ENCODE measurements at places on chromosomes 11 and 22.
A peak's percentile ranks its signal among the peaks of the same experiment; 100 is the strongest.

DNA sequence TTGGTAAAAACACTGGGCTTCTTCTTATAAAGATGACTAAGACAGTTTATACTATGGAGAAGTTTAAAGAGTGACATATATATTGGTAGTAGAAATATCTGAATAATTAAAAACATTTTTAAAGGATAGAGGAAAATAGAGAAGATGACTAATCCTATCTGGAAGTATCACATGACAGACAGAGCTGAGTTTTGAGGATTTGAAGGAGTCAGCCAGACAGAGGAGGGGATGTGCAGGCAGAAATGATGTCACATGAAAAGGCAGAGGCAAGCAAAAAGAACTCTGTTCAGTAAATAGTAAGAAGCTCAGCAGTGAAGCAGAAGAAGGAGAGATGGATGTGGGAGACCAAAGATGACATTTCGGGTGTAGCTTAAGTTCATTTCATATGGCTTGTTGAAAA lies 1.6 kb downstream of the OR10A2 start:
- DNase-seq, result no peak

DNA sequence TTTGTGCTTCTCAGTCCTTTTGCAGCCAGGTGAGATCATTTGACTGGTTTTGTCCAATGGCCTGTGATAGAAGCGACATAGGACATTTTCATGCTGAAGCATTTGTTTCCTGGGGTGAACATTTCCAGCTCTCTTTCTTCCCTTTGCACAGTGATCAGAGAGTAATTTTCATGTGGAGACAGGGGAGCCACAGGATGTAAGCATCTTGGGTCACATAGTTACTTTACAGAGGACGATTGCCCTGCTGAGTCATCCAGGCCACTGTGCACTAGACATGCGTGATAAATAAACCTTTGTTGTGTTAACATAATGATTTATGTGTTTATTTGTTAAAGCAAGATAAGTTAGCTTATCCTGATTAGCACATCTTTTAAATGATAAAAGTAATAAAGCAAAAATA lies 263.5 kb upstream of the CCDC179 start:
- DNase-seq, result peak; percentile 18

DNA sequence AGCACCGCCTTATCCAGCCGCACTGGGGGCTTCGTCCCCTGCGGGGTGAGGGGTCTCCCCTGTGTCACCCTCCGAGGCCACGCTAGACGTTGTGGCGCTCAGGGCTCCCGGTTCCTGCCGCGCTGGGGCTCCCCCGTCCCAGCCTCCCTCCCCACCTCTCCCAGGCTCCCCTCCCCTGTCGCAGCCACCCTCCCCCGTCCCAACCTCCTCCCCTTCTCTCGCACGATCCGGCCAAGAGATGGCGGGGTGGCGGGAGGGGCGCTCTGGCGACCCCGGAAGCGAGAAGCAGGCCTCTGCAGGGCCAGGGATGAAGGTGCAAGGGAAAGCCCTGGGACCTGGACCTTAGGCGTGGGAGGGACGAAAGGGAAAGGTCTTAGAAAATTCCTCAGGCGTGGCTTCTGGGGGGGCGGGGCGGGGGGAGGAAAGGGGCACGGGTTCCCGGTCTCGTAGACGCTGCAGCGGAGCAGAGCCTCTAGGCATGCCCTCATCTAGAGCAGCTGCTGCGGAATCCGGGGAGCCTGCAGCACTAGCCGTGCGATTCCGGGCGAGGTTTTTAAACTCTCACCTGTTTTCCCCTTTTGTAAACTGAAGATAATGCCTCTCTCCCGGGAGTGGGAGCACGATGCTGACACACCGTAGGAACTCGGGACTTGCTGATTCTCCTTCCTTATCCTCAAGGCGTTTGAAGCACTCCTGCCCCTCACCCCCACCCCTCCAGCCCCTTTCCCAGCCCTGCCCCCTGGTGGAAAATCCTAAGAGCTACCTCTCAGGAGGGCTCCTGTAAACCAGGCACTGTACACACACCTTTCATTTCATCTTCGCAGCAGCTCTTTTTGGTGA lies 14.4 kb downstream of the KCNJ5 start:
- peak; percentile 37 for DNase-seq

GRCh38 chr11:28323621-28324020 lies 215.4 kb downstream of the METTL15 start:
- DNase-seq, result no peak

DNA sequence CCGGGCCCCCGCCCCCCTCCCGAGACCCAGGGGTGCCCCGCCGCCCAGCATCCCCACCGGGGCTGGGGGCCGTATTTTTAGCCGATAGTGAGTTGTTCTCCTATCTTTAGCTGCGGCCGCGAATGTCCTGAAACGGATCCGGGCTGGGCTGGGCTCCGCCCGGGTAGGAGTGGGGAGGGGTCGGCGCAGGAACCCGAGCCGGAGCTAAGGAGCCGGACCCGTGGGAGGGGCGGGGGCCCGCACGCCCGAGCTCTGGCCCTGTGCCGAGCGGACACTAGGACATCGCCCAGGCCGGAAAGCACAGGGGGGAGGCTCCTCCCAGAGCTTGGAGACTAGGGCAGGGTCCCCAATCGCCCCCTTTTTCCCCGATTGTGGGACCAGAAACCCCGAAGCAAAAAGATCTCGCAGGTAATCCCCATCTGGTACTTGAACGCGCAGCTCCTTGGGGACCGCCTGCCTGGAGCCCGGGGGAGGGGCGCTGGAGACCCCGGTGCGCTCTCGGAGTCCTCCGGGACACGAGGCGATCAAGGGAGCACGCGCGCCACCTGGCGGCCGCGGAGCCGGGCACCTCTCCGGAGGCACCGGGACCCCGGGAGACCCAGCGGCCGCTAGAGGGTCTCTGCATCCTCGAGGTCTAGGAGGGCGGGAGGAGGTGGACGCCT lies 669 bp downstream of the CDC42EP2 start:
- DNase-seq, result no peak

DNA sequence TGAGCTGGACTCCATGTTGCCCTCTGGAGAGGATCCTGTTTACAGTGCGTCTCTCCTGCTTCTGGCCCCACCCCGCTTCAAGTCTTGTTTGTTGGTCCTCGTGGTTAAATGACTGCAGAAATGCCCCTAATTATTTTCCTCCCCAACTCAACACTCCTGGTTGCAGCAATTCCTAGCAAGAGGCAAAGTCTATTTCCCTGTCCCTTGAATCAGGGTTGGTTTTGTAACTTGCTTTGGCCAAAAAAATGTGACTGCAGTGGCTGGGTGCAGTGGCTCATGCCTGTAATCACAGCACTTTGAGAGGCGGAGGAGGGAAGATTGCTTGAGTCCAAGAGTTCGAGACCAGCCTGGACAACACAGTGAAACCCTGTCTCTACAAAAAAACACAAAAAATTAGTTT lies 41.0 kb upstream of the FGF3 start:
- DNase-seq, result no peak

DNA sequence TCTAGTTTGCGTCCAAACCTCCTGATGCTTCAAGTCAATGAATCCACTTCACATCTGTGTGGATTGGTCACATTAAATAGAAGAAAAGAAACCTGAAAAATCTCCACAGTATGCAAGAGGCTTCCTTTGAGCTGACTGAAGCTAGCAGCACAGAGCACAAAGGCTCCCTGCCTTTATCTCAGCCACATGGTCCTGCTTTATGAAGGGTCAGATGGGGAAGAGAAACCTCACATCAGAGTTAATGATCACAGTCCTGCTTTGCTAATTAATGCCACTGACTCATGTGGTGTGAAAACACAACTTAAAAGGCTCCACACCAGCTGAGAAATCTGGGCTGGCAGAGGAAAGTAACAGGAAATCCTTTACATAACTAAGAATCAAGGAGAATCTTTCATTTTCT lies 1291.0 kb downstream of the LRRC4C start:
- peak; percentile 82 for DNase-seq

DNA sequence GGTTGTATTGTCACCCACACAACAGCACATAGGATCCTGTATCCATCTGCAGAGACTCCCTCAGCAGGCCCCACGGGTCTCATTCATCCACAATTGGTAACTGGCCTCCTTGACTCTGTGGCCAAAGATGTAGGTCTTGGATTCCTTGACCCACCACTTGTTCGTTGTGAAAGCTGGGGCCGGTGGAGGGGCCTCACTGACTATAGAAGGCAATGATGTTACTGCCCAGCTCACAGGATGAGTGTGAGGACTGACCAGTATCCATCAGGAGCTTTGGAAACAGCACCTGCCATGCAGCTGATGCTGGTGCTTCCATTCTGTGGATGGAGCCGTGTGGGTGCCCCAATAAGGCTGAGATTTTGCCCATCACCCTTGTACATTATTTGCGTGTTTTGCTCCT lies 615.7 kb downstream of the BRD1 start:
- no peak for DNase-seq

GRCh38 chr11:727859-728748 lies 19.2 kb upstream of the TALDO1 start:
- DNase-seq, result peak; percentile 94

GRCh38 chr22:42313204-42313603 lies 42.8 kb upstream of the TCF20 start:
- DNase-seq, result no peak

DNA sequence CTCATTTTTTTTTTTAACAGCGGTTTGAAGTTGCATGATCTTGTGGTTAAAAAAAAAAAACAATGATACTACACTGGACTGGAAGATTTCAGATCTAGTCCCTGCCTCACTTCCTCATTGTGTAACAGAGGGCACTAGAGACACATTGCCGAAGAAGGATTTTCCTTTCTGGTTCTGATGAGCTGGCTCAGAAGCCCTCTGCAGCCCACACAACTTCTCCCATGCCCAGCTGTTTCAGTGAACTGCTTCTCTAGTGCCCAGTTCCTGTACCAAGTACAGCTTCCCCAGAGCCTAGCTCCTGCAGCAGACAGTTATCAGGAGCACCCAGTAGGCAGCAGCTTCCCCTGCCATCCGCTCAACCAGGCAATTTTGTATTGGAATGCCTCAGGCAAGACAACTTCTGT lies 29.5 kb upstream of the ANO5 start:
- DNase-seq, result peak; percentile 11

Measured in renal cortical epithelial cell (primary cell).